ENCODE measurements at places on chromosomes 5 and 9. TPM values are rescaled to one million over a fixed set of nuclear protein-coding genes. Genes with fewer than 3 reads are reported as not detected.

The FOXD4L3 gene
- total RNA-seq, result 0.67 TPM

GRCh38 chr9:134501761-134502265 lies 139.8 kb upstream of the COL5A1 start:
- no peak for DNase-seq

The C6 gene
- 3.5 TPM for total RNA-seq

DNA sequence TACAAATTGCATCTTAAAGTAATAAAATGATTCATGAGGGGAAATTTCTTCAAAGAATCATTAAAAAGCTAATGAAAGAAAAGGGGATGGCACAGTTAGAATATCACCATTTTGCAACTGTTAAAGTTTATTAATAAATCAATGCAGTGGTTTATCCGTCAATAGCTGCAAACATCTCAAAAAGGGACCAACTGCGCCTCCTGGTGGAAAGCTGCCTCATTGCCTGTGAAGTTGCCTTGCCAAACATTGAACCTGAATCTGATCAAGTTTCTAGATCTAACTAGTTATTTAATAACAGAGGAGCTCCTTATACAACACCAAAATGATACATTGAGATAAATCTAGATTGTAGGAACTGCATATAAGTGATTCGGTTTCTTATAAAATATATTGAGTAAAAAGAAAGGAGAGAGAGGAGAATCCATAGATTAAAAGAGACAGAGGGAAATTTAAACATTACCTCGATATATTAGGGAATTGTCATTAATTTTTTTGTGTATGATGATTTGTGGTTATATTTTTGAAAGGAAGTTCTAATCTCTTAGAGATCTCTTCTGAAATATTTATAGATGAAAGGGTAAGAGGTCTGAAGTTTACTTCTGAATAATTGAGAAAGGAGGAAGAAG lies 6.9 kb upstream of the NDUFB6 start:
- DNase-seq, result peak; percentile 62

DNA sequence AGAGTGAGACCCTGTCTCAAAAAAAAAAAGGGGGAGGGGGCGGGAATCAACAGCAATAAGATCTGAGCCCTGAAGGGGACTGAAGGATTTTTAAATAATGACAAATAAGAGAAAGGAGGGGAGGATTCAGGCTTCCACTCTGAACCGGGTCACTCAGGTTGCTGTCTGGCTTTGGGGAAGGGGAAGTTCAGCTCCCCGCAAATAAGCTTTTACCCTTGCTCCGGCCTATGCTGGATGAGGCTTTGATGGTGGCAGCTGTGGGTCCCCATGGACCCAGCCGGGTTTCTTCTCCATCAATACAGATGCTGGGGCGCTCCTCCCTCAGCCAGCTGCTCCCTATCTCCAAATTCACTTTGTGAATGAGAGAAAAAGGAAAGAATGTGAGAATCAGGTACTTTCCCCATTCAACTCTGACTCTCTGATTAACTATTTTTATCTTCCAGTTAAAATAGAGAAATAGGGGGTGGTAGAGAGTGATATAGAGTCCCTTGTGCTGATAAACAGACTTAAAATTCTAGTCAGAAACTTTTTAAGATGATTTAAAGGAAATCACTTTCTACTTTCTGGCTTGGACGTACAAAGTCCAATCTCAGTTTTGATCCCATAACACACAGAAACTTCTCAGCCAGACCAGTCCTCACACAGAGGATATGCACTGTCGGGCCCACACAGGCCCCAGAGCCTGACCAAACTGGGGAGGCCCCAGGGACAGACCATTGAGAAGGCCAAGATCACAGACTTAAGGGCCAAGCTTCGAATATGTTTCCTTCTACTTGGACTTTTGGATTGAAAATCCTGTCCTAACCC lies 39.6 kb downstream of the C5orf15 start:
- DNase-seq, result no peak

DNA sequence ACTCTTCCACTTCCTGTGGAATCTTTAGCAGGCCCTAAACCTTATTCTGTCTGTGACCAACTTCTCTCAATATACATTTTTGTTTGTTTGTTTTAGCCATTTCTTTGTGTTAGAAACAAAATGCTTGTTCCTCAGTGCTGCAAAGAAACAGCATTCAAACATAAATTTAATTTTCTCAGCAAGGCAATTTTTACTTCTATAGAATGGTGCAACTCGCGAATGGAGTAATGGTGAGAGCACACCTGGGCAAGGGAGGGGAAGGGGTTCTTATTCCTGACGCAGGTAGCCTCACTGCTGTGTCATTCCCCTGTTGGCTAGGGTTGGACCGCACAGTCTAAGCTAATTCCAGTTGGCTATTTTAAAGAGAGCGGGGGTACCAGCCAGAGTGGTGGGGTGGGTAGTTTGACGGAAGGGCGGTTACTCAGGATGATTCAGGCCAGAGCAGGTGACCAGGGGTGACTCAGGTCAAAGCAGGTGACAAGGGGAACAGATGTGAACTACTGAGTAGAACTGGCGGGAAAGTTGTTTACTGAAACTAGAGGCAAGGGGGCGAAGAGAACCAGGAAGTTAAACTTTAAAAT lies 21.4 kb downstream of the ZNF169 start:
- DNase-seq, result no peak

- DNase-seq, result peak; percentile 61
Observed at GRCh38 chr5:78727786-78728761, 79.5 kb upstream of the LHFPL2 start.

DNA sequence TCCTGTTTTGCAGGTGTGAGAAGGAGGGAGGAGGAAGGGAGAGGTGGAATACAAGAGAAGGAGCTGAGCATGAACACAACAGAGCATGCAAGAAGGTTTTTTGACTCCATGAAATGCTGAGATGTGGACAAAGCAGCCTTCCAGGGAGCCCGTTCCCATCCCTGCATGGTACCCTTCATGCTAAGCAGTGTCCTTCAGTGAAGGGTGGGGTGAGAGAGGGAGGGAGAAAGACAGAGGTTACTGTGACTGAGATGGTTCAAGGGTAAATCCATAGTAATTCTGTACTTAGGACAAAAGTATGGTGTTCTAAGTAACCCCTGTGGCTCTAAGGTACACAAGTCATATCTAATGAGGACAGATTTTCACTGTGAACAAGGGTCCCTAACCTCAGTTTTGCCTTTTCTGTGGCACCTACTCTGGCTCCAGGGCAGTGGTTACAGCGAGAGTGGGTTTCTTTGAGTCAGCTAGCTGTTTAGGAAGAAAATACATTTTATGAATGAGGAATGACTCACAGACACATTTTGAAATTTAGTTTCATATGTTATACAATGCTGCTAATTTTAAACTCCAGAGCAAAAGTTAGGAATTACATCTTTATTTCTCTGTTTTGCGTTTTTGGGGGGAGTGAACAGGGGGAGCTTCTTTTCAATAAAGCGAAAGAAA lies 184.9 kb upstream of the SLC12A2 start:
- no peak for DNase-seq

The MGAT1 gene
- total RNA-seq, result 204 TPM

The TERT gene
- not detected for total RNA-seq

DNA sequence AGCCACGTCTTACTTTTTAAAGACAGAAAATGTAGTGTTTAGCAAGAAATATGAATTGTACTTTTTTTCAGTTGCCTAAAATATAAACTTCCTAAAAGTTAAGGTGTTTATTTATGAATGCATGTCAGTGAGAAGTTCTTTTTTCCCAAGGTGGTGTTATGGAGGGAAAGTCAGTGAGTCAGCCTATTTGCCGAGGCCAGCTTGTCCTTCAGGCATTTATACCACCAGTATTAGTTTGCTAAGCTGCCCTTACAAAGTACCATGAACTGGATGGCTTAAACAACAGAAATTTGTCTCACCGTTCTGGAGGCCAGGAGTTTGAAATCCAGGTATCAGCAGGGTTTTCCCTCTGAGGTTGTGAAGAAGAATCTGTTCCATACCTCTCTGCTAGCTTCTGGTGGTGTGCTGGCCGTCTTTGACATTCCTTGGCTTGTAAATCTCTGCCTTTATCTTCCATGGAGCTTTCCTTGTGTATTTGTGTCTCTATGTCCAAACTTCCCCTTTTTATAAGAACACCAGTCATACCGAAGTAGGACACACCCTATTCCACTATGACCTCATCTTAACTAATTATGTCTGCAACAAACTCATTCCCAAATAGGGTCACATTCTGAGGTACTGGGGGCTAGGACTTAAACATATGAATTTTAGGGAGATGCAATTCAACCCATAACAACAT lies 38.4 kb downstream of the PRKACG start:
- no peak for DNase-seq

- DNase-seq, result no peak
Observed at GRCh38 chr9:71681708-71682272, 86.5 kb downstream of the CEMIP2 start.

DNA sequence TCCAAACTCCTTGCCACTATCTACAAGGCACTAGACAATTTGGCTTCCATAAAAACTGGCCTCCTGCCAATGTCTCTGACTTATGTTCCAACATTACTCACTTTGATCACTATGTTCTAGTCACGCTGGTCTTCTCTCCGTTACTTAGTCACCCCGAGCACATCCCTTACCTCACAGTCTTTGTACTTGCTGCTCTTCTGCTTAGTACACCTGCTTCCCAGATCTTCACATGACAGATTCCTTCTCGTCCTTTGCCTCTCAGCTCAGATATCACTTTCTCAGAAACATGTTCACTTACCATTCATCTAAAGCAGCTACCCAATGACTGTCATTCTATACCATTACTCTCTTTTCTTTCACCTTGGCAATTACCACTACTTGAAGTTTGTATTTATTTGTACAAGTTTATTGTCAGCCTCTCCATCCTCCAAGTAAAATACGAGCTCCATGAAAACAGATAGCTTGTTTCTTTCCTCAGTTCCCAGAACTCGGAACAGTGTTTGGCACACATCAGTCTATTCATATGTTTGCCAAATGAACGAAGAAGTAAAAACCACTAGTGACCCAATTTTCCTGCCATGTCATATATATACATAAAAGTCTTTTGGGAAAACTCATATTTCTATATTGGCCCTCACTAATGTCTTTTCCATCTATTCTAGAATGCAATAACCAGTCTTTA lies 5.9 kb upstream of the SLC22A5 start:
- peak; percentile 60 for DNase-seq

DNA sequence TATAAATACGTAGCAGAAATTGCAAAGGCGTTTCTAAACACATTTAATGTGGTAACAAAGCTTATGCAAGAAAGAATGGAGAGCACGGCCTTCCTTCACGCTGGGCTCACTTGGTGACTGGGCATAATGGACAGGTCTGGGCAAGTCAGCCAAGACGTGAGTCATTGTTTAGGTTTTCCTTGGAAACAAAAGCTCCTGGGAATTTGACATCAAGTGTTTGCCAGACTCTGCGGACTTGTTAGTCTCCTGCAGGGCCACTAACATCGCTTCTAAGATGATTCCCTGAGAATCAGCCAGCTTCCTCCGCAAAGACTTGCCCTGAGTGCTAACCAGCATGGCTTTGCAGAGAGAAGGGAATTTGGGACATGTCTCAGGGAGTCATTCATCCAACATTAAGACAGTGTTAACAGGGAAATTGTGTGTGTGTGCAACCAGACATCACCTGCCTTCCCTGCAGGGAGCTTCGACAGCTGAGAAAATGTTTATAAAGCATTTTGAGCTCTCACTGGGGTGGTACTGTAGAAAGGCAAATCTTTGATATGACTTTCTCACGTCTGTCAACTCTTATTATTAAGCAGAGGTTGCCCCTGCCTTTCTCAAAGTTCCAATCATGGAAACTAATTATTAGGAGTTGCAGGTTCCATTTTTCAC lies 182.5 kb downstream of the NTRK2 start:
- no peak for DNase-seq

The ENTR1 gene
- 46.1 TPM for total RNA-seq

GRCh38 chr9:115158661-115159481 lies 40.9 kb upstream of the TNC start:
- no peak for DNase-seq

The NEUROG1 gene
- total RNA-seq, result not detected

- DNase-seq, result no peak
Observed at GRCh38 chr5:78005021-78005785, 229.1 kb upstream of the TBCA start.

The CARTPT gene
- total RNA-seq, result 3.9 TPM

DNA sequence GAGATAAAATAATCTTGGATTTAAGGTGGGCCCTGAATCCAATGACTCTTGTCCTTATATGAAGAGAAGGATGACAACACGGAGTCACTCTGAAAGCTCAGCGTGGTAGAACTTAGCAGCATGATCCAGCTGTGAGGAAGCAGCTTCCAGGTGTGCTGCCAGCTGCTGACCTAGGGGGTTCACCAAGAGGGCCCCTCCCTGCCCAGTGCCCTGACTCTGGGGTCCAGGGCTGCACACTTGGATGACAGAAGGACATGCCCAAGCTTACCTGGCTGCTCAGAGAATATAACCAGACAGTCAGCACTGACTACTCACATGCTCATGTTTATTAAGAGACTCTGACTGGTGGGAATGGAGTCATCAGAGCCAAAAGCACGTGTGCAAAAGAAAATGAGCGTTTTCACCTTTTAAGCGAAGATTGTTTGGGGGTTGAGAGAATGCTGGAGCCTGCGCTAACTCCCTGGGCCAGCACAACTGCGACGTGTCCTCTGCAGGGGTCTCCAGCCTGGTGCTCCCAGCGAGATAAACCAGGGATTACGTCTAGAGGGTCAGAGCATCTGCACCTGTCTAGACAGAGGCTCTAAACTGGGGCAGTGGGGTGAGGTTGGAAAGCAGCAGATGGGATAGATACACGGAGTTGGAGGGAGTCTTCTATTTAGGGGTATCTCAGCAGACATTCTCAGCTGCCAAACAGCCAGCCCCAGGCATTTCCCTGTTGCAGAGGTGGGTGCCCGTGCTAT lies 41.3 kb downstream of the ROPN1L start:
- DNase-seq, result no peak

- DNase-seq, result no peak
Observed at GRCh38 chr9:79473704-79474103, 98.1 kb upstream of the TLE4 start.

The GTF2H2C gene
- total RNA-seq, result 42.0 TPM

GRCh38 chr9:2059274-2059929 lies 44.3 kb downstream of the SMARCA2 start:
- DNase-seq, result no peak

The CKS2 gene
- total RNA-seq, result 16.3 TPM

GRCh38 chr5:75668445-75668844 lies 48.8 kb downstream of the POC5 start:
- DNase-seq, result no peak

The TNFSF8 gene
- 2.2 TPM for total RNA-seq

GRCh38 chr9:36118201-36118600 lies 18.3 kb upstream of the GLIPR2 start:
- DNase-seq, result no peak

The FABP6 gene
- total RNA-seq, result not detected

The TTC1 gene
- total RNA-seq, result 47.1 TPM

DNA sequence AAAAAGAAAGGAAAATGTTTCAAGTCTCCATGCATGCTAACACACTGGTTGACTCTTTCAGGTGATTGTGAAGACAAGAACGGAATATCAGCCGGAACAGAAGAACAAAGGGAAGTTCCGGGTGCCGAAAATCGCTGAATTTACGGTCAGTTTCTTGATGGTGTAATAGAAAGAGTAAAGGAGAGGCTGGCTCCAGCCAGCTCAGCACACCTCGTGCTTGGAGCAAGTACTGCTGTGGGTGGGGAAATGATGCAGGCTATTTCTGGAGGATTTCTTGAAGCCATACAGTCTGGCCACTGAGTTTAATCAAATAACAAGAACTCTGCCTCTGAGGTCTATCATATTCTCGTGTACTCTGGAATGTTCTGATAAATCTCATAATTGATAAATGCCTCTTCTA lies 18.7 kb downstream of the NSG2 start:
- DNase-seq, result no peak

Data from thyroid gland (tissue), 4 donors.